B cell (primary cell): ENCODE measurements at places on chromosomes 6 and 20.

DNA sequence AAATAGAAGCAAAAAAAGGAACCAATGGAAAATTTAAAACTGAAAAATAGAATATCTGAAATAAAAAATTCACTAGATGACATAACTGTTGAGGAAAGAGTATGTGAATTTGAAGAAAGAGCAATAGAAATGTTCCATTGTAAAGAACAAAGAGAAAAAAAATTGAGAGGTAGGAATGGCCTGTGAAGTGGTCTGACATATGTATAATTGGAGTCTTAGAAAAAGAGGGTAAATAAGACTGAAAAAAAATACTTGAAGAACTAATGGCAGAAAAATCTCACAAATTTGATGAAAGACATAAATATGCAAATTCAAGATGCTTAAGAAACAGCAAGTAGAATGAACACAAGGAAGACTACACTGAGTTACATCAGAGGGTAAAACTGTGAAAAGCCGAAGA is 93.4 kb downstream of the QKI start:
- H3K27ac ChIP-seq = no peak overlapping the region
- H3K4me3 ChIP-seq = no peak overlapping the region
- H3K4me1 ChIP-seq = no peaks in the 10 kb centered on the region
- DNase-seq = no peak
- no peaks in the 10 kb centered on the region for H3K27me3 ChIP-seq

GRCh38 chr6:156457601-156458000 is 319.6 kb upstream of the ARID1B start:
- H3K36me3 ChIP-seq = no peaks in the 10 kb centered on the region
- no peaks in the 10 kb centered on the region for H3K27me3 ChIP-seq
- H3K4me3 ChIP-seq = no peak overlapping the region
- DNase-seq = no peak
- no peaks in the 10 kb centered on the region for H3K4me1 ChIP-seq

DNA sequence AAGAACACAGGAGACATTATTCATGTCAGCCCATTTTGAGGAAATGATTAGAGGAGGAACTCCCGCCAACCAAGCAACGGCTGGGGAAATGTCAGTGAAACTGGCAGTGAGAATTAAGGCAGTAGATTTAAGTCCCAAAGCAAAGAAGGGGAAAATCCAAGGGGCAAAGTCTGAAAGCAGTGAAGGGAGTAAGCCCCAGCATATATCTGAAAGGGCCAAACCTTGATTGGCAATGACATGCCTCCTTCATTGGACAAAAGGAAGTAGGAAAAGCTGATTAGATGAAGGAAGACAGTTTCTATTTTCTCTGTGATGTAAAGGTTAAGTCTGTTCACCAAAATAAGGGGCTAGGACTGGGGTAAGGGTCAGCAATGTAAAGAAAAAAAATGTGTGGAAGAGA is 190.3 kb downstream of the RNF144B start:
- H3K4me1 ChIP-seq = no peaks in the 10 kb centered on the region
- no peaks in the 10 kb centered on the region for H3K36me3 ChIP-seq
- no peak overlapping the region for H3K27ac ChIP-seq
- DNase-seq = no peak
- H3K4me3 ChIP-seq = no peak overlapping the region
- H3K27me3 ChIP-seq = no peaks in the 10 kb centered on the region

GRCh38 chr6:56938649-56939191 is 16.2 kb upstream of the BEND6 start:
- no peaks in the 10 kb centered on the region for H3K27me3 ChIP-seq
- H3K36me3 ChIP-seq = no peaks in the 10 kb centered on the region
- no peaks in the 10 kb centered on the region for H3K4me1 ChIP-seq
- H3K27ac ChIP-seq = no peak overlapping the region

DNA sequence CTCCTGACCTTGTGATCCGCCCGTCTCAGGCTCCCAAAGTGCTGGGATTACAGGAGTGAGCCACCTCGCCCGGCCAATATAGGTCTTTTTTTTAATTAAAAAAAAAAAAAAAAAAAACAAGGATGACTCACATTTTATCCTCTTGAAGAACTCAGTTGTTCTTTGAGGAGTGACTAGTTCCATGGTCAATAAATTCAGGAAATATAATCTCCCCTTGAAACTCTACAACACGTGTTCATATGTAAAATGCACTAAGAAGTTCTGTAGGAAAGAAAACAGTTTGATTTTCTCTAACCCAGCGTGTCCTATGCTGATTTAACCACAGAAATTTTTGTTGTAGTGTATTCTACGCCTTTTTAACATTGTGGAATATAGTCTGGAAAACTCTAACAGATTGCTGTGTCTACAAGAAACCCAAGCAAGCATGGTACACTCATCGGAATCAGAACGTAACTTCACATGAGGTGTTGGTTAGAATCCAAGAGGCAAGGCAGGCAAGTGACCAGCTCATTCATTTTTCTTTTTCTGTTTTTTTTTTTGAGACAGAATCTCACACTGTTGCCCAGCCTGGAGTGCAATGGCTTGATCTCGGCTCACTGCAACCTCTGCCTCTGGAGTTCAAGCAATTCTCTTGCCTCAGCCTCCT is 79.0 kb upstream of the ZNF217 start:
- H3K36me3 ChIP-seq = no peaks in the 10 kb centered on the region
- no peak overlapping the region for H3K4me3 ChIP-seq
- no peak for DNase-seq
- no peaks in the 10 kb centered on the region for H3K27me3 ChIP-seq

GRCh38 chr20:58559368-58559729 is 44.1 kb upstream of the APCDD1L start:
- H3K4me3 ChIP-seq = no peak overlapping the region
- no peaks in the 10 kb centered on the region for H3K27me3 ChIP-seq
- DNase-seq = no peak

DNA sequence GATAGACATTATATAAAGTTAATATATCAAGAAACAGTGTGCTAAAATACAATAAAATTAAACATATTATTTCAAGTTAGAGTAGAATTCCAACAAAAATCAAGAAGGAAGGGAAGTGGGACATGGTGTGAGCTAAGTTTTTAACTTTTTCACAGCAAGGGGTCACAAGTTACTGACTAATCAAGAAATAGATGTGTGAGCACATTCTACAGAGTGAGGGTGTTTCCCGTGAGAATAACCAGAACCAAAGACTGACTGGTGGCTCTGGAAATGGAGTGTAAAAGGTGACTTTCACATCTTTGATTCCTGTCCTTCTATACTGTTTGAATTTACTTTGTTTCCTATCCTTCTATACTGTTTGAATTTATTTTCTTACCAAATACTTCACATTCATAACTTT is 206.6 kb downstream of the TASP1 start:
- DNase-seq = no peak
- no peak overlapping the region for H3K27ac ChIP-seq
- no peaks in the 10 kb centered on the region for H3K27me3 ChIP-seq

- H3K27me3 ChIP-seq = no peaks in the 10 kb centered on the region
- no peaks in the 10 kb centered on the region for H3K36me3 ChIP-seq
- no peak overlapping the region for H3K27ac ChIP-seq
- DNase-seq = no peak
- no peak overlapping the region for H3K4me3 ChIP-seq
- no peaks in the 10 kb centered on the region for H3K4me1 ChIP-seq
Measured at GRCh38 chr6:79495246-79495645, 42.0 kb downstream of the LCA5 start.

DNA sequence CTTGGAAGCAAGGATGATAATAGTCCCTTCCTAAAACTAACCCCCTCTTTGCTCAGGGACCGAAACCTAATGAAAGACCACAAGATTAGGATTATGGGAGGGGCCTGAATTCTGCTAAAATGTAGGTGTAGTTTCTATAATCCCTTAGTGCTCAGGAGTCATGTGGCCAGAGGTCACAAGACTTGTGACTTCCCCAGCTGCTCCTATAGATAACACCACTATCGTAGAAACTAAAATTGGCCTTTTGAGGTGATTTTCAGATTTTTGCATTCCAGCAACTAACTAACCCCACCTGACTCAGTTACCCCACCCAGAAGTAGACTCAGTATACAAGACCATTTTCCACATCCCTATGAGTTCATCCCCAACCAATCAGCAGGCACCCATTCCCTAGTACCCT is 42.1 kb downstream of the MDN1 start:
- H3K36me3 ChIP-seq = peaks cover 16% of the 10 kb centered on the region
- DNase-seq = no peak
- H3K27me3 ChIP-seq = no peaks in the 10 kb centered on the region
- no peak overlapping the region for H3K27ac ChIP-seq

GRCh38 chr20:23128461-23129125 is 42.5 kb upstream of the CD93 start:
- no peaks in the 10 kb centered on the region for H3K4me1 ChIP-seq
- no peak overlapping the region for H3K4me3 ChIP-seq
- DNase-seq = no peak
- H3K27ac ChIP-seq = no peak overlapping the region
- no peaks in the 10 kb centered on the region for H3K36me3 ChIP-seq

- DNase-seq = no peak
- H3K36me3 ChIP-seq = no peaks in the 10 kb centered on the region
- H3K4me1 ChIP-seq = peaks cover 6% of the 10 kb centered on the region
- H3K4me3 ChIP-seq = no peak overlapping the region
- no peaks in the 10 kb centered on the region for H3K27me3 ChIP-seq
Measured at GRCh38 chr20:50379049-50379990, 130.9 kb upstream of the PTPN1 start.

DNA sequence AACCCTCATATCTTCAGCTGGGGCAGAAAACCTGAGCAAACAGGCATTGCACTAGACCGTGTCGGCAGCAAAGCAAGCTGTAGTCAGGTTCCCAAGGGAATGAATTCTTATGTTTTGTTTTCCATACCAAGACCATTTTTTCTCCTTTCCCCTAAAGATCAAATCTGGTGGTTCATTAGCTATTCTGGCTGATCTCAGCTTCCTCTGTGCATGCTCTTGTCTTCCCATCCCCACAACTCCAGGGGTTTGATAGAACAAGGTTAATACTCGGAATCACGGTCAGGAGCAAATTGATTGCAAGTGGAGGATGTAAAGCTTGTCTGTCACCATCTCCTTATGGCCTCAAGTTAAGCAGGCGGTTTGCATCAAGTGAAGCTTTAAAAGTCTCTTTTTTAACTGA is 778.8 kb downstream of the KIF16B start:
- H3K4me3 ChIP-seq = no peak overlapping the region
- H3K4me1 ChIP-seq = no peaks in the 10 kb centered on the region
- H3K27ac ChIP-seq = no peak overlapping the region
- DNase-seq = no peak
- H3K27me3 ChIP-seq = no peaks in the 10 kb centered on the region

GRCh38 chr6:21501815-21502214 is 91.7 kb upstream of the SOX4 start:
- H3K27ac ChIP-seq = no peak overlapping the region
- no peaks in the 10 kb centered on the region for H3K36me3 ChIP-seq
- no peaks in the 10 kb centered on the region for H3K4me1 ChIP-seq
- H3K27me3 ChIP-seq = no peaks in the 10 kb centered on the region

- peak overlapping the region; percentile 49 for H3K4me3 ChIP-seq
- peak overlapping the region; percentile 70 for H3K27ac ChIP-seq
- DNase-seq = peak; percentile 75
- no peaks in the 10 kb centered on the region for H3K27me3 ChIP-seq
Measured at GRCh38 chr6:25404693-25405169, 125.6 kb downstream of the CARMIL1 start.
